Brain microvascular endothelial cell (primary cell): ENCODE measurements at places on chromosomes 11 and 22.
A peak's percentile ranks its signal among the peaks of the same experiment; 100 is the strongest.

- DNase-seq: no peak
Observed at GRCh38 chr11:118002541-118003423, 16.6 kb downstream of the IL10RA start.

DNA sequence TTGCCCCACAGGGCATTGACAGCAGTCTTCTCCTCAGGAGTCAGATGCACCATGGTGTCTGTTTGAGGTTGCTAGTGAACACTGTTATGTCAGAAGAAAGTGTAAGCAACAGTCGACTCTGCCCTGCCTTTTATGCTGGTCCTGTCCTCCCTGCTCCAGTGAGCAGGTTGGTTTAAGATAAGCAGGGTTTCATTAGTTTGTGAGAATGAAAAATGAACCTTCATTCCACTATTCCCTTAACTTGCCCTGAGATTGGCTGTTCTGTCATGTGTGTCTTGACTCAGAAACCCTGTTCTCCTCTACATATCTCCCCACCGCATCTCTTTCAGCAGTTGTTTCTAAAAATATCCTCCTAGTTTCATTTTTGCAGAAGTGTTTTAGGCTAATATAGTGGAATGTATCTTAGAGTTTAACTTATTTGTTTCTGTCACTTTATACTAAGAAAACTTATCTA, at the start of gene HBD:
Gene HBD, minus strand, starts transcription at position 103 of the 454 bp plus-strand sequence. Its CDS starts 50 bp downstream, at position 53.
- DNase-seq: peak; percentile 55

- DNase-seq: peak; percentile 68
Observed at GRCh38 chr11:3627291-3627690, 14.5 kb downstream of the ART5 start.

DNA sequence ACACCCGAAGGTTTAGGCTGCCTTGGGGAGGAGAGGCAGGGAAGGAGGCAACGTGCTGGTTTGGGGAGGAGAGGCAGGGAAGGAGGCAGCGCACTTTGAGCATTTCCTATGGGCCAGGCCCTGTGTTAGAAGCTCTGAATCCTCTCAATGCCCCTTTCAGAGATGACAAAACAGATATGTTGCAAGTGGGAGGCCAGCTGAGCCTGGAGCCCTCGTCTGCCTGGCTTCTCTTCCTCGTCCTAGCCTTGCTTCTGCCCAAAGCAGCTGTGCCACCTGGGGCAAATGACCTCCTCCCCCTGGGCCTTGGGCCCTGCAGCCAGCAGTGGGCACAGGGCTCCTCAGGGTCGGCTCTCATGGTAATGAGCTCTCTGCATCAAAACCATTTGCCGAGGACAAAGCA, 15.3 kb upstream of the LRRC32 start:
- no peak for DNase-seq

DNA sequence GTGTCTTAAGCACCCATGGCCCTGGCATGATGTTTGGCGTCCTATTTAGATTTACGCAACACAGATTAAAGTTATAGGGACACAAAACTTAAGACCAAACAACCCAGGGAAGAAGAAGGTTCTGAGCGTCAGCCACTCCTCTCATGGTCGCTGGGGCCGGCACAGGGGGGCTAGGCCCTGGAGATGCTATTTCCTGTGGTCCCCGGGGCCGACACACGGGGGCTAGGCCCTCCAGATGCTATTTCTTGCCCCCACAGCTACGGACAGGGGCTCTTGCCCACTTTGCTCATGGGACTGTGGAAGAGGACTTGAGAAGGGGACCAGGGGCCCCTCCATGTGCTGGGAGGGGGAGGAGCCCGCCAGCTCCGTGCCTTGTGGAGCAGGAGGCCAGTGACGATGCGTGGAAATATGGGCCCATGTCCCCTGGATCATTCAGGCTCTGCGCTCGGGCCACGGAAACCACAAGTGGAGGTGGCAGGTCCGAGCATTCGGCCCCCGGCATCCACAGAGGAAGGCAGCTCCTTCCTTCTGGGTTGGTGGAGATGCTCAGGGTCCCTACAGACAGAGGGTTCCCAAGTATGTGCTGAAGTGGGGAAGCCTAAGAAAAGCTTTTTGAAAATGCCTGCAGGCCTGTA, 711.1 kb downstream of the BRD1 start:
- no peak for DNase-seq

DNA sequence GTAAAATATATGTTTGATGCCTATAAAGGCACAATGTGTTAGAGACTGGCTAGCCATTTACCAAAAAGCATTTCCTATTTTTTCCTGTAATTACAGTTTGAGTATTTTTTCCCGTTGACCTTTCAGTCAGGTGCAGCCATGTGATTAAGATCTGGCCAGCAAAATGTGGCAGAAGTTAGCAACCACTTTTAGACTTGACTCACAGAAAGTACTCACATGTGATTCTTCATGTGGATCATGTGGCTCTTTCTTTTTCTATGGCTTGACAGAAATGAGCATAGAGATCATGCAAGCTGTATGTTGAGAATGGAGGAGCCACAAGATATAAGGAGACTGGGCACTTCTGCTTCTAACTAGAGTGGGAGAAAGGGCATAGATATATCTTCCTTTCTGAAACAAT, 27.3 kb upstream of the RAB38 start:
- DNase-seq: no peak
